ENCODE measurements at places on chromosomes 4 and X.

- peak; percentile 32 for DNase-seq
Observed at GRCh38 chrX:155134255-155134654, 62.9 kb downstream of the BRCC3 start.

- peak; percentile 43 for DNase-seq
Observed at GRCh38 chr4:89307446-89308160, at the start of gene GPRIN3. Gene GPRIN3 (minus strand): TSS chr4:89307800. CDS start chr4:89250110, 57,690 bp downstream.

- DNase-seq, result no peak
Observed at GRCh38 chrX:10922159-10922558, 189.0 kb upstream of the HCCS start.

DNA sequence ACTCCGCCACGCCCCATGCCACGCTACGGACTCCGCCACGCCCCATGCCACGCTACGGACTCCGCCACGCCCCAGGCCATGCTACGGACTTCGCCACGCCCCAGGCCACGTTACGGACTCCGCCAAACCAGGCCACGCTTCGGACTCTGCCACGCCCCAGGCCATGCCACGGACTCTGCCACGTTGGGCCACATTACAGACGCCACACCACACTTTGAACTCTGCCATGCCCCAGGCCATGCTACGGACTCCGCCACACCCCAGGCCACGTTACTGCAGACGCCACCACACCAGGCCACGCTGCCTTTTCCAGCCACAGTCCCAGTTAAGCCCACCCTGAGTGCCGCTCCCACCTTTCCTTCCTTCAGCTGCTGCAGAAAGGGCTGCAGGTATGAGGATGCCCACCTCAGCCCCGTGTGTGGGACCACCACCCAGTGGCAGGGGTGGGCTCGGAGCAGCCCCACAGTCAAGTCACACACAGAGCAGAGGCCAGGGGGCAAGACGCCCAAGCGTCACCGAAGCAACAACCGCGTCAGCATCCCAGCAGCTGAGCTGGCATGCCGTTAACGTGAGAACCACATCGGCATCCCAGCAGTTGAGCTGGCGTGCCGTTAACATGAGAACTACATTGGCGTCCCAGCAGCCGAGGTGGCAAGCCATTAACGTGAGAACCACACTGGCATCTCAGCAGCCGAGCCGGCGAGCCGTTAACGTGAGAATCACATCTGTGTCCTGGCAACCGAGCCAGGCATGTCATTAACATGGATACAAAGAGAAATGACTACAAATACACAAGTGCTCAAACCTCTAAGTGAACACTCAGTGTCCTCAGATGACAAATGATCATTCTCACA lies 26.4 kb downstream of the GAK start:
- DNase-seq, result no peak

GRCh38 chr4:142817442-142817841 lies 28.7 kb downstream of the INPP4B start:
- no peak for DNase-seq

- DNase-seq, result no peak
Observed at GRCh38 chr4:48504352-48504751, 14.3 kb downstream of the ZAR1 start.

DNA sequence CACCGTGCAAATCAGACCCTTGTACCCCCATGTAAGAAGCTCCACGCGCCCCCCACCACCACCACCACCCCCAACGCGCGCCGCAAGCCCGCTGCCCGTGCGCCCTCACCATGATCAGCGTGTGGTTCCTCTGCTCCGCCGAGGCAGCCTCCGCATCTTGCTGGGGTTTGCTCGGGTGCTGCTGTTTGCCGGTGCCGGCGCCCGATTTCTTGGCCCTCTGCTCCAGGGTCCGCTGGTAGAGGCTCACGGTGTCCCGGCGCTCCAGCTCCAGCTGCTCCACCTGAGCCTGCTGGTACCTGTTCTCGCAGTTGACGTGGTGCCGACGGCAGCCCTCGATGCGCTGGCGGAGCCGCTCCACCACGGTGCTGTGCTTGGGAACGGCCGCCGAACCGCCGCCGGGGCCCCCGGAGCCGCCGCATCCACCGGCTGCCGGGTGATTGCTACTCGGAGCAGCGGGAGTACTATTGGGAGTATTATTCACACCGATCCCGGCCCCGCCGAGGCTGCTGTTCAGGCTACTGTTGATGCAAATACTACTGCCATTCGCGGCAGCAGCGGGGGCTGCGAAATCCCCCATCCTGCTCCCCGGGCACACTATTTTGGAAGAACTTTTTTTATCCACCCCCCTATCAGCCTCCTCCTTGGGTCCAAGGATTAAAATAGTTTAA lies 1.1 kb downstream of the MAML3 start:
- peak; percentile 64 for DNase-seq
